Activated T-cell treated with anti-CD3 and anti-CD28 coated beads, Interleukin-2, amount 50 U/mL, for 48 hours (primary cell): ENCODE measurements at places on chromosomes 7 and 10.

- no peak for DNase-seq
Observed at GRCh38 chr10:79171504-79171903, 102.7 kb downstream of the ZMIZ1 start.

DNA sequence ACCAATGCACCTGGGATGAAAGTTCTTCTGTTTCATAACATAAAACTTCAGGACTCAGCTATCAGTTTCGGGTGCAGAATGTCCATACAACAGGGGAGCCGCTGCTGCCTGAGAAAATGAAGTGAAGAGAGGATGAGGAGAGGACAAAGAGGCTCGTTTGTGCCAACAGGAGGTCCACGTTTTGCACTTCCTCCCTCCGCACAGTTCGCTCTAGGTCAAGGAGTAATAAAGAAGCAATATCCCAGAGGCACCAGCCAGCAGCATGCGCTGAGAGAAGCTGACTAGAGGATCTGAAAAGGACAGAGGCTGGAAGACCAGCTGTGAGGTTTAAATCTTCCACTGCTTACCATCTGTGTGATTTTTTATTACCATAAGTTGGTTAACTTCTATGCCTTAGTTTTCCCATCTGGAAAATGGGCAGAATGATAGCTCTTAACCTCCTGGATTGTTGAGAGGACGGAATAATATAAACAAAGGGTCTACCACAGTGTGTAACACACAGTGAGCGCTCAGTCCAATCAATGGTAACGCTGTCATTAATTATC is 709 bp downstream of the GPAM start:
- DNase-seq = no peak

- DNase-seq = no peak
Observed at GRCh38 chr10:427761-428519, 261.5 kb downstream of the DIP2C start.

- DNase-seq = no peak
Observed at GRCh38 chr7:2251841-2252771, 10.1 kb downstream of the NUDT1 start.

- DNase-seq = no peak
Observed at GRCh38 chr7:141519623-141520022, 31.6 kb upstream of the AGK start.

- DNase-seq = no peak
Observed at GRCh38 chr7:2032030-2032875, 200.5 kb downstream of the MAD1L1 start.

DNA sequence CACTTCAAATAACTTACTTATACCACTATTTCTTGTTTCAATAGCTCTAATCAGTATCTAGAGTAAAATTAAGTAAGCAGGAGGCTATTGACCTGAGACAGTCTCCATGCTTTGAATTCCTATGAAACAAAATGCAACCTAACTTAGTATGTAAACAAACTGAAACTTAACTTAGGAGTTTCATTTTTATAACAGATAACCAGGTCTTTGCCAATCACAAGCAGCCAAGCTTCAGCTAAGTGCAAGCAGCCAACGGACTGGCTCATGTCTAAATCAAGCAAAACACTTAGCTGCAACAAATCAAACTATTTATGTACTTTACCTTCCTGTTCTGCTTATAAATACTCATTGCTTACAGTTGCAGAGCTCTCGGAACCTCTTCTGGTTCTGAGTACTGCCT is 4.4 kb upstream of the GSTK1 start:
- DNase-seq = no peak

GRCh38 chr7:134826105-134826504 is 46.7 kb downstream of the CALD1 start:
- DNase-seq = no peak
